Vagina (tissue), 2 donors: ENCODE measurements at places on chromosomes 3 and 15.

DNA sequence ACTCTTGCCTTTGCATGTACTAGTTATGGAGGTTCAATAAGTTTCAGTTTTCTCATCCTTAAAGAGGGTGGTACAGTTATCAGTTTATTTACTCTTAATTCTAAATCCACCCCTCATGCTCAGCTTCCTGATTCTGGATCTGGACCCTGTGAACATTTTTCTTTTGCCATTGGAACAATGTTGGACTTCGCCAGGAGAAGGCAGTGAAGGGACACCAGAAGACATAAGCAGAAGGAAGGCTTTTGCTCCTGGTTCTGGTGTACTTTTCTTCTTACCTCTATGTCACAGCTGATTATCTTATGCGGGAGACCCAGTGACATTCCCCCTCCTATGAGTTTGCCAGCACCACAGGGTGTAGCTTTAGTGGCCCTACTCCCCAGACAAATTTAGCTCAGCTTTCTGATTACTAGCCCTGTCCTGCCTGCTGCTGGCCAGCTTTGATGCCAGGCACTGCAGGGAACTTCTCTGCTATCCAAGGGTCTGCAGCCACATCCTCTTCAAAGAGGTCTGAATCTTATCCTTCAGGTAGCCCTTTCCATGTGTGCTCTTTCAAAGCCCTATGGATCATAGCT, 466.3 kb upstream of the EPHA3 start:
- no peak for DNase-seq

DNA sequence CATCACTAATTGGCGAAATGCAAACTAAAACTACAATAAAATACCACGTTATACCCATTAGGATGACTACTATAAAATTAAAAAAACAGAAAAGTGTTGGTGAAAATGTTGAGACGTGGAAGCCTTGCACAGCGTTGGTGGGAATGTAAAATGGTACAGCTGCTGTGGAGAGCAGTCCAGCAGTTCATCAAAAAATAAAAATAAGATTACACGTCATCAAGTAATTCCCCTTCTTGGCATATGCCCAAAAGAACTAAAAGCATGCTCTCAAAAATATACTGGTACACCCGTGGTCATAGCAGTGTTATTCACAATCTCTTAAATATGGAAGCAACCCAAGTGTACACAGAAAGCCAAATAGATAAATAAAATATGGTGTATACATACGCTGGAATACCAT, 71.8 kb upstream of the NDN start:
- DNase-seq, result no peak

- DNase-seq, result no peak
These were observed 108.0 kb downstream of the SENP2 start for GRCh38 chr3:185693985-185694653.

DNA sequence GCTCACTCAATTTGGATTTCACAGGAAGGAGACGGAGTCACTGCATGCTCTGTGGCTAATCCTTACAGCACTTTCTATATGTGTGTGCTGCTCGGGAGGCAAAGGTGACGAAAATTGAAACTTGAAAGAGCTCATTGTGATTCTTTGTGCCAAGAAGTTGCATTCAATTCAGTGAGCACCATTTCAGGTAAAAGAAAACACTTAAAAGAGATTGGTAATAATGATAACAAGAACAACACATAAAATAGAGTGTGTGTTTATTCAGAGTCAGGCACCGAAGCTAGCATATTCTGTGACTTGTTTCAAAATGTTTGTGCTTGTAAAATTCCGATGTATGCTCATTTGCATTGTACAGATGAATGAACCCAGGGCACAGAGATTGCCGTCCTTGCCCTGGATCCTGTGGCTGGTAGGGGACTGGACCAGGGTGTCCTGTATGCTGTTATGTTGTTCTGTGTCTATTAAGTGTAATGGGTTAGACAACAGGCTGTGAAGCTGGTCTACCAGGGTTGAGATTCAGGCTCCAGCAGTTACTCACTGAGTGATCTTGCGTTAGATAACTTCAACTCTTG, 193.3 kb upstream of the PROK2 start:
- no peak for DNase-seq

DNA sequence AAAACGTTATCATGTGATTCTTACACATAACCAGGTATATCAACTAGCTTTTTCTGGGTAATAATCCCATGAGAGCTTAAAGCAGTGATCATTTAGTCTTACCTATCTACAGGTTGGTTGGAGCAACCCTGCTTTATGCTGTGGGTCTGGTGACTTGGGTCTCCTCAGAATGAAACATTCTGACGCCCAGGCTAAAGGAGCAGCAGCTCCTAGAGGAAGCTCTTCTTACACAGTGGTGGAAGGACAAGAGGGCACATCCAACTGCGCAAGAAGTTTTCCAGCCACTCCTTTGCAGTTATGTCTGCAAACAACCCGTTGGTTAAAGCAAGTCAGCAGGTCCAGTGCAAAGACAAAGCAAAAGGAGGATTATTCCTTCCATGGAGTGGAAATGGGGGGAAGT, 377.5 kb downstream of the EDEM1 start:
- DNase-seq, result no peak

DNA sequence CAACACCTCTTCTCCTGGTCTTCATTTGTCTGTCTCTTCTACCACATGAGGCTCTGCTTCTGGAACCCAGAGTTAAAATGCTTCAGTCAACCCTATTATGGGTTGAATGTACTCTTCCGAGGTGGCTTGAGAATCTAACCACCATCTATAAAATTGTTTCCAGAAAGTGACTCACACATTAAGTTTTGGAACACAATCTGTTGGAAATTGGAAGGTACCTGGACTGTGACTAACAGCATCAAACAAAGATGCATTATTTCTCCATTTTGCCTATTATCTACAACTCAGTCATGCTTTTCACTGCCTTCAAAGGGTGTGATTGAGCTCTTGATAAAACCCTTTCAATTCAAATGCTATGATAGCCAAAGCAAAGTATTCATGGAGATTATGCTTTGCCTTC, 499.0 kb upstream of the SEMA6D start:
- no peak for DNase-seq
